ENCODE measurements at places on chromosomes 5 and 9.
A peak's percentile ranks its signal among the peaks of the same experiment; 100 is the strongest.

DNA sequence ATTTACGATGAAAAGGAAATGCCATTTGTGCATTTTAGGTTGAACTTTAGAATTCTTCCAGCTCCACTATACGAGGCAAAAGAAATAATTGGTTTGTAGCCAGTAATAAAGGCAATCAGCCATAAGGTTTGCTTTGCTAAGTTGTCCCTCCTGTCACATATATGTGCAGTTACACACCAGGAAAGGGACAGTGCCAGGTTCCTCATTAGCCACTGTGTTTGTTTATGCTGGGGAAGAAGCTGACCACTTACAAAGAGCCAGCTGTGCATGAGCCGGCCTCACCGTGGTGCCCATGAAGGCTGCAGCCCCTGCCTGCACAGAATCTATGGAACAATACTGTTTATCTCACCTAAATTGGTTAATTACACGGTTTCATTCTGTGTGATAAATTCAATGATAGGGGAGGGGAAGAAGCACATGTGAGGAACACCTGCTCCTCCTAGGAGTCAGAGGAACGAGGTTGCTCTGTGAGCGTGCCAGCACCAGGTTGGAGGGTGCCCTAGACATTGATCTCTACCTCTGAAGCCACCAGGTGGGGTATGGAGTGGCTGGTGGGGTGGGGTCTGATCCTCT is 173.8 kb upstream of the DAP start:
- DNase-seq = no peak

- no peak for DNase-seq
Observed at GRCh38 chr5:68225911-68226545, 10.5 kb downstream of the PIK3R1 start.

DNA sequence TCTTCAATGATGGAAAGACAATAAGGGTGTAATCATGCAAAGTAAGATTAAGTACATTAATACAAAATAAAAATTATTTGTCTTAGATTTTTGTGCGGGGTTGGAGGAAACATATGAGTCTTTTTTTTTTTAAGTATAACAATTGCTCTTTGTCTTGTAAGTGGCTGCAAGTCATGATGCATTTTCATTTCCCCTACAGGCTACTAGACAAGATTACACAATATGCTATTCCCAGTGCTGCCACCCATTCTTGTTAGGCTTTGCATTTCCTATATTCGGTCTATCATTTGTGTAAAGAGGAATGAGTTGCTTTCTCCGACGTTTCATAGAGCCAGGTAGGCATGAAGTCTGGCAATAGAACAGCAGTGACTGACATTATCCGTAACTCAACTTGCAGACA is 294.2 kb upstream of the CYLC2 start:
- DNase-seq = no peak

DNA sequence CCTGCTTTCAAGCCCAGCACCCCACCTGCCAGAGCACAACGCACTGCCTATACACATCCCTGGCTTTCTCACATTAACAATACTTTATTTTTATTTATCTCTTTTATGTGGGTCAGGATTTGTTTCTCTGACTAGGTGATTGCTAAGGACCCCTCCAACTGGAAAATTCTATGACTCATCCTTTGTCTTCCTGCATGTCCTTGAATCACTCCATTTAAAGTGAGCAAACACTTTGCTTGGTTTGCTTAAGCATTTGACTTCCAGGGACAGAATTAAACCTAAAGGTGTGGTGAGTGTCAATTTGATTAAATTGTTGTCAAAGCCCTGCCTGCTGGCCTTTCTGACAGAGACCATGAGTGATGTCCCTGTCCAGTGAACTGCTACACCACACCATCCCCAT is 536.5 kb upstream of the BRINP1 start:
- DNase-seq = peak; percentile 27

DNA sequence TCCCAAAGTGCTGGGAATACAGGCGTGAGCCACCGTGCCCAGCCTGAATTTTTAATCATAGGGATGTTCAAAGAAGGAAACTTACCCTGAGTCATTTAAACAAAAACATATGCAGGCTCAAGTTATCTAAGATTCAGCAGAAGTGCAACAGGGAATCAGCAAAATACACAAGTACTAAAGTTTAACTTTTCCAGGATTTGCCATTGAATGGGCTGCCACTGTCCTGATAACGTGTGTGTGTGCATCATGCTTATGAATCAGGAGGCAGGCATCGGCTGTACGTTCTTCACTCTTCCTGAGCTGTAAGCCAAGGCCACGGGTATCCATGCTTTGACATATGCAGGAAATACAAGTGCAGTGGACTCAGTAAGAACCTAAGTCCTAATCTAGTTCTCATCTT is 48.8 kb upstream of the FST start:
- no peak for DNase-seq

All from NCI-H1092 treated with DMSO at 0.1 percent for 48 hours (cell line).